ENCODE measurements at places on chromosomes 7 and 10.

DNA sequence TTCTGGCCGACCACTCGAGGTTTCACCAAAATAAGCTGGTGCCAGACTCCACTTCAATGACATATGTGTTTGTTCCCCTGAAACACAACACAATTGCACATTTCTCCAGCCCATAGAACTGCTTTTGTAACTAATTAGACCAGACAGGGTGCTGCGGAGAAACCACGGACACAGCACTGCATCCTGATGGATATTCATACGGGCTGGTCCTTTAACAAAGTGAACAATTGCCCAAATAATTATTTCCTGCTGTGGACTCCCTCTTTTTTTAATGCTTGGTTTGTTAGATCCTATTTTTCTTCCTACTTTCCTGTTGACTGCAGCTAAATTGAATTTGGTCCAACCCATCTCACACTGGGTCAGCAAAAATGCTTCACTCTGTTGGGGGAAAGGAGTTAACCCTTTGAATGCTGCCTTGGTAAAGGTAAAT, 198.6 kb upstream of the BMPER start:
- DNase-seq, result no peak

DNA sequence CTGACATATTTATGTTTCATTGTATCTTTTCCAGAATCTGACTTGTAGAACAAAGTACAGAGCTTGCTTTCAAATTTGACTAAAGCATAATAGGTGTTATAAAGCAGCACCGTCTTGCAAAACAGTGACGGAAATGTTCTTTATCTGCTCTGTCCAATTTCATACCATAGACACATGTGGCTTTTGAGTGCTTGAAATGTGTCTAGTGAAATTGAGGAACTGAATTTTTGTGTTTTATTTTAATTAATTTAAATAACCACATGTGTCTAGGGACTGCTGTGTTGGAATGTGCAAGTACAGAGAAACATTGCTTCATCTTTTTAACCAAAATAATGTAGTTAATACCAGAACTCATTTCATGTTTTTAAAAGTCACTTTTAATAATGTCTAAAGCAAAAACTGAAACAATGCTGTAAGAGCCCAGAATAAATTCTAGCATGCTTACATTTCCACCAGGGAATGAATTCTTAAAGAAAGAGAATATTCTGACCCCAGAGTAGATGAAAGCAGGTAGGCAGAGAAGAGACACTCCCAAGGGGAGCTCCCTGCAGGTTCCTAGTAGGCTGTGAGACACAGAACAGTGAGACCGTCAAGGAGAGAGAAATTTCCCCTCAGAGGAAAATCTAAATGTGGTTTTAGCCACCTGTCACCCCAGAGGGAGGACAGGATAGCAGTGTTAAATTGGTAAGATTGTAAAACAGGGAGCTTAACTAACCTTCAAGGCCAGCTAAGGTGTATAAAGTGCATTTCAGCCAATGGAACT, 175.3 kb upstream of the KMT2E start:
- DNase-seq, result no peak

- no peak for DNase-seq
These were observed 171.3 kb downstream of the TPST1 start for GRCh38 chr7:66376264-66376945.

- no peak for DNase-seq
These were observed 36.5 kb upstream of the LAMB4 start for GRCh38 chr7:108166687-108167086.

- no peak for DNase-seq
These were observed 211.0 kb upstream of the KLF14 start for GRCh38 chr7:130944997-130945396.

DNA sequence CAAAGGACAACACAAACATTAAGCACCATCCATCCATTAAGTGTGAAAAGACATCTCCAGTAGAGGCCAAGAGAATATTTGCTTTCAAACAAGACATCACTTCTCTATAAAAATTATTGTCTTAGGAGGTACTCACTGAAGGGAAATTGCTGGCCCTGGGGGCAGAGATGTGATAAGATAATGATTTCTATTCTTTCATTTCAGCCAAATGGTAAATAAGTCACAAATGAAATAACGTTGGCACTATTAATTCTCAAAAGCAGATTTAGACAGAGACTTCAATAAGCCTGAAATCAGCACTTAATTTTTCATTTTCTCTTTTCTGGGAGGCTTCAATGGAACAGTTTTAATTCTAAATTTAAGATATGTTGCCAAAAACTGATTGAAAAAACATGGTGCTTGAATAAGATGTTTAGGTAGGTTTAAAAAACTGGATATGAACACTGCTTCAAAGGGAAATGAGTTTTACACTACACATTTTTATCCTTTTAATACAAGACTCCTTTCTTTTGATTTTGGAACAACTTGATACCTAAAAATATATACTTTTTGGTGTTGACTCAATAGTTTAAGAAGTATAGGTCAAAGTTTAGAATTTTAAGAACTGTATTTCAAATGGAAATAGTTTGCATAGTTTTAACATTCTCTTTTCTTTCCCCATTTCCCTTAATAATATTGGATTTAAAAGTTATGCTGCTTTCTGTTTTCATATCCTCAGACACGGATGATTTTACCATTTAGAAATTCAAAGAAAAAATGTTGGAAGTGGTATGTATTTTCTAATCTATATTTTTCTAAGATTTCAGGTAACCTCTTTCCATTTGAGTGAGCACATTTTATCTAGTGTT, 204.0 kb downstream of the AHR start:
- DNase-seq, result no peak

GRCh38 chr10:75143353-75143752, 31.9 kb downstream of the SAMD8 start:
- DNase-seq, result no peak

DNA sequence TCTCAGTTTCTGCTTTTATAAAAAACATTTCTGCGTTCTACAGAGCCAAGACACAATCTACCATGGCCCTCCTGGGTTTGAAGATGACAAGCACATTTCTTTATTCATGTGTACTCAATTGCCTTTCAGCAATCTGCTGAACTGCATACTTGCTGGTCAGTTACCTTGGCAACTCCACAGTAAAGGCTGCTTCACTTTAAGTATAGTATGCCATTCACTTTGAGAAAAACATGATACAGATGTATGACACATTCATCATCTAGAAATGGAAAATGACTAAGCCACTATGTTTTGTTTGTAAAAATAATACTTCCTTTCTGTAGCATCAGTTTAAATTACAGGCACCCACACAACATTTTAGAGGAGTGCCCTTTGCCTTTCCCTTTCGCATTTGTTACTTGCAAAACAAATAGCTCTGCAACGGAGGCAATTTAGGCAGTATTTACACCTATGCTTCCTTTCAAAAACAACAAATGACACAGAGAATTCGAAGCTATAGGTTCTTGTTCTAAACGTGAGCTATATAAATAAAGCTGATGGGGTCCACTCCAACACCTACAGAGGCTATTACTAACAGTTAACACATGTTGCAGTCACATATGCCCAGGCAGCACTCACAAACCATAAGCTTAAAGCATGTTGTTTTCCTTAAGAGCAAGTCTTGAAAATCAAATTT, 23.5 kb downstream of the SGCE start:
- DNase-seq, result no peak

DNA sequence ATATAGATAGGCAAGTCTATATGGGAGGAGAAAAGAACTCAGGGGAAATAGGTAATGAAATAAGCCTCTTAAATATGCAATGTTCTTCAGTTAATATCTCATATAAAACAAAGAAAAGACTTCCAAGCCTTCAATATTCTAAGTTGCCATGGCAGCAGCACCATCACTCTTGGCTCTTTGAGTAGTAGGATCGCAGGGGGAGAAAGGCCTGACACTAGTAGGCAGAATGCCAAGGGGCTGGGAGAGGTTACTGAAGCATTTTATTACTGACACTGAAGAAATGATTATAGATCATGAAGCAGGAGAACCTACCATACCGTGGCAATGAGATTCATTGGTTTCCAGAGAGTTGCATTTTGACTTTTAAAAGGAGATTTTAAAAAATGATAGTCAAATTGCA, 193.9 kb downstream of the NXPH1 start:
- no peak for DNase-seq

DNA sequence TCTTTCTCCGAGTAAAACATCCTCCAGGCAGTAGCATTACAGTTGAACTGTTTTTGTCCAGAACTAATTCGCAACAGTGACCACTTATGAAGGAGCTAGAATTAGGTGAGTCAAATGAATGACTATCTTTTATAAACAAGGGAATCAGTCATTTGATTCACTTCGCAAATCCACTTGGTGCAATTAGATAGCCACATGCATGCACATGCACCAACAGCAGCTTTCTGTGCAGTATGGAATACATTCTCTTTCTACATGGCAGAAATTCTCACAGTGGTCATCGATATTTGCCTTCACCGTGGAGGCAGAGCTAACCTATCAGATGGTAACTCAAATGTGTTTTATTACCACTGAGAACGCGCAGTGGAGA, 118.8 kb downstream of the CDK6 start:
- no peak for DNase-seq

- DNase-seq, result no peak
These were observed 99.6 kb downstream of the DNAH11 start for GRCh38 chr7:21642422-21642821.

GRCh38 chr10:79070606-79071395, 2.0 kb downstream of the ZMIZ1 start:
- DNase-seq, result peak; percentile 65

- no peak for DNase-seq
These were observed at the start of gene TLX1 for GRCh38 chr10:101130984-101131961. Gene TLX1 (plus strand): TSS chr10:101131300. CDS start chr10:101131542, 242 bp downstream.

- DNase-seq, result no peak
These were observed 12.8 kb upstream of the MMP21 start for GRCh38 chr10:125788156-125789034.

- DNase-seq, result no peak
These were observed 476.5 kb downstream of the GPAM start for GRCh38 chr10:111707076-111707475.

GRCh38 chr7:20562461-20562860, 53.0 kb upstream of the ABCB5 start:
- no peak for DNase-seq

DNA sequence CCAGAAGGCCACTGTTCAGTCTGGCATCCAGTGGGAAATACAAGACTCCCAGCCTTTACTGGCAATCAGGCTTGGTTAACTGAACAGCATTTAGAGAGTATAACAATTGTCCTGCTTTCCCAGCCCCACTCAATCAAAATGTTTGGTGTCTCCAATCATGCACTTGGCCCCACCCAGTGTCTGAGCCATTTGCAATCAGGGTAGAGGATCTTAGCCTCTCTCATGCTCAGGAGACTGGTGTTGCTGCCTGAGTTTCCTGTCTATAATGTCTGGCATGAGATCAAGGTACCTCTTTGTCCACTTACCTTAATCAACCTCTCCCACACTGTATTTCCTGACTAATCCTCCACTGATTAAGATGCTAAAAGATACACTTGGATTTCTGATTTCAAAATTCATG, 290.2 kb upstream of the GHITM start:
- no peak for DNase-seq
